ENCODE measurements at places on chromosomes 2 and 18.
A peak's percentile ranks its signal among the peaks of the same experiment; 100 is the strongest.

DNA sequence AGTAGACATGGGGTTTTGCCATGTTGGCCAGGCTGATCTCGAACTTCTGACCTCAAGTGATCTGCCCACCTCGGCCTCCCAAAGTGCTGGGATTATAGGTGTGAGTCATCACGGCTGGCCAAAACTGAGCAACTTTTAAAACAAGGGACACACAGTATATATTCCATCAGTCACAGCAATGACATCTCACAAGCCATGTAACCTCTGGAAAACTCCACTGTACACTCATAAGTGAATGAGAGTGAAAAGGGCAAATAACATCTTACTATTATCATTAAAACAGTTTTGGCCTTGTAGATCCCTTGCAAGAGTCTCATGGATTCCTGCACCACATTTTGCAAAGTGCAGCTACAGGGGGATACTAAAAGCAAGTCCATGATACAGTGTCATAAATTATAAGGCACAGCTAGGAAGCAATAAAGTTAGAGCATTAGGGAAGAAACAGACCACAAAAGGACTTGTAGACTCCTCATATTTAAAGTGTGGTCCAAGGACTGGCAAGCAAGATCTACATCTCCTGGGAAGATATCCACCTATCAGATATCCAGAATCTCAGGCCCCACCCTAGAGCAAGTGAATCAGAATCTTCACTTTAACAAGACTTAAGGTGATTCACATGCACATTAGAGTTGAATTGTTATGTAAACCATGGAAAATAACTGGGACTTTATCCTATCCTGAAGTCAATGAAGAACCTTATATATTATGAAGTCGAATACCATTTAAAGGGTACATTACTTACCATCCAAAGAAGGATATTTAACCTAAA, 5.7 kb downstream of the SMC6 start:
- no peak for DNase-seq

DNA sequence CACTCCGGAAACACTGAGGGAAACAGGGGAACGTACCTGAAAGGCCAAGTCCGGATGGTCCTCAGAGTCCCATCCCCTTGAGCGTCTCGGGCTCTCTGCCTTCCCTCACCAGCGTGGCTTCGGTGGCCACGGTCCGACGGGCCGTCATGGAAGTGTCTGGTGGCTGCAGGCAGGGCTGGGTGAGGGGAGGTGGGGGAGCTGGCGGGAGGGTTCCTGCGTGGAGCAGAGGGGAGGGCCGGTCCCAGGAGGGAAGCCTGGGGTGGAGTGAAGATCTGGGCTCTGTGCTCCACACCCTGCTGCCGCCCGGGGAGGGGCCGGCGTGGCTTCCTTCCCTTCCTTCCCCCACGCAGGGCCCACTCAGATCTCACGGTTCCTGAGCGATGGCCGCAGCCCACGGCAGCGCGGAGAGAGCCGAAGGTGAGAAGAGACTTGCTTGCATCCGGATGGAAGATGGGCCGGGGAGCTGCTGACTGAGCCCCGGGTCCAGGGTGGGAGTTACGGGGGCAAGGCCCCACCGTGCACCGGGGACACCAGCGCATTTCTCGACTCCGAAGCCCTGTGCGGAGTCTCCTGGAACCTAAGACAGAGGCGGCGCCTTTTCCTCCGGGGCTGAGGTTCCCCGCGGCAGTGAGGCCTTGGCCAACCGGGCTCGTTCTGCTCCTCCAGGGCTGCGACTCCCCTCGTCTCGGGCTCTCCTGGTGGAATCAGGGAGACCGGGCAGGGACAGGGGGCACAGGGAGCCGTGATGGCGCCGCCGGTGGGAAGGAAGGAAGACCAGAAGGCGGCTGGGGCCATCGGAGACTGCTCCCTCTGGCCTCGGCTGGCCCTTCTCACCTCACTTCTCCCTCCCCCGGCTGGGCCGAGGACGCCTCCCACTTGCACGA, 49.1 kb downstream of the KCNF1 start:
- DNase-seq = no peak

DNA sequence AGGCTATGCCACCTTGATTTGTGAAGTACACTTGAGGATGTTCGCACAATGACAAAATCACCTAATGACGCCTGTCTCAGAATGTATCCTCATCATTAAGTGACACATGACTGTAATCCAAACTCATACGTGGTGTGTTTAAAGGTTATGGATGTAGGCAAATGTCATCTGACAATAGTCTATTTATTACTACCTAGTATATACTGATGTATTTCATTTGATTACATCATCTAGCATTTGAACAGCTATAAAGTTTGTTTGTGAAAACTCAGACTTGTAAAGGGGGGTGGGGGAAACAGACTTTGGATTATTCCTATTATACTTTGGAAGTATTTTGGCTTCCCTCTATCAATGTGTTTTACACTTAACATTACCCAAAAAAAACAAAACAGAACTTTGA, 129.9 kb downstream of the TANC1 start:
- DNase-seq = no peak

GRCh38 chr2:43946685-43947084, 49.1 kb downstream of the LRPPRC start:
- DNase-seq = no peak

- no peak for DNase-seq
These were observed 228.3 kb downstream of the LDLRAD4 start for GRCh38 chr18:13446610-13447461.

DNA sequence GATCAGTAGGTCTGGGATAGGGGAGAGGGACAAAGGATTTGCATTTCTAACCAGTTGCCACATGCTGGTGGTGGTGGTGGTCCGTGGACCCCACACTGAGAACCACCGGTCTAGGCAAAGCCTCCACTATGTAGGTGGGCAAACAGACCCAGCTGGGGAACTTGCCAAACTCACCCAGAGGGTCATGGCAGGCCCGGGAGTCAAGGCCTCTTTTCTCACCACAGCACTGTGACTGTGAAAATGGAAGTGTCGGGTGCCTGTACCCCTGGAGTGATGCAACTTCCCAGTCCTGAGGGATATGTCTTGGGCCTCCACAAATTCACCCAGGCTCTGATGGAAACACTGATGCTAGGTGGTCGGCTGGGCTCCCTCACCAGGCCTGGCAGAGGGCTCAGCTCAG, 101.2 kb upstream of the SMAD2 start:
- DNase-seq = no peak

- no peak for DNase-seq
These were observed 45.6 kb downstream of the MEX3C start for GRCh38 chr18:51151568-51152511.

DNA sequence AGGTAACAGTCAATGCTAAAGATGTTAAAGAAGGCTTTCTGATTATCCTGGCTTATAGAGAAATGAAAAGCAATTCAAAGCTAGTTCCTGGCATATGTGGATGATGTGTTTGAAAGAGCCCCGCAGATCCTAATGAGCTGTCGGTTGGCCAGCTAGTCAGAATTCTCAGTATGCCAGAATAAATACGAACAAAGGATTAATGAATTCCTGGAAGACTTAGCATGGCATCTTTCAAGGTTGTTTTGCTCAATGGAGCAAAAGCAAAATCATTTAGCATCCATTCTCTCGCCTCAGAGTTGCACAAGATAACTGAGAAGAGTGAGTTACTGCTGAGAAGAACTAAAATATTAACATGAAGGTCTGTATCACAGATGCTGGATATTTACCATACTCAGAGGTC, 307.6 kb downstream of the RIT2 start:
- DNase-seq = no peak

DNA sequence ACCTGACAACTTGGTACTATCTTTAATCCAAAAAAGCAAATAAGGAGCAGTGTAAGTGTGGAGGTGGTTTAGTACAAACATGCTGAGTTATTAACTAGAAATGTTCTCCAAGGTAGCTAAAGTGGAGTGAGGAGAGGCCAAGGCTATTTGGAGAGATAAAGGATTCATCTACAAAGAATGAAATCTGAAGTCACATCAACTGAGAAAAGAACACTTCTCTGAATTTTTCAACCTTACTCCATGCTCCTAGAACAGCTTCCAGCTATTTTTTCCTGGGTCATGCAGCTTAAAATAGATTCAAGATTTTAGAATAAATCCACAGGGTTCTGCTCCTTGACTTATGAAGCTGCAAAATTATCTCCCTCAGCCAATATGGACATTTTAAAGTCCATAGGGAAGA, 18.7 kb downstream of the IMMT start:
- DNase-seq = no peak

- DNase-seq = no peak
These were observed 4.2 kb upstream of the CCDC178 start for GRCh38 chr18:33444709-33445108.

DNA sequence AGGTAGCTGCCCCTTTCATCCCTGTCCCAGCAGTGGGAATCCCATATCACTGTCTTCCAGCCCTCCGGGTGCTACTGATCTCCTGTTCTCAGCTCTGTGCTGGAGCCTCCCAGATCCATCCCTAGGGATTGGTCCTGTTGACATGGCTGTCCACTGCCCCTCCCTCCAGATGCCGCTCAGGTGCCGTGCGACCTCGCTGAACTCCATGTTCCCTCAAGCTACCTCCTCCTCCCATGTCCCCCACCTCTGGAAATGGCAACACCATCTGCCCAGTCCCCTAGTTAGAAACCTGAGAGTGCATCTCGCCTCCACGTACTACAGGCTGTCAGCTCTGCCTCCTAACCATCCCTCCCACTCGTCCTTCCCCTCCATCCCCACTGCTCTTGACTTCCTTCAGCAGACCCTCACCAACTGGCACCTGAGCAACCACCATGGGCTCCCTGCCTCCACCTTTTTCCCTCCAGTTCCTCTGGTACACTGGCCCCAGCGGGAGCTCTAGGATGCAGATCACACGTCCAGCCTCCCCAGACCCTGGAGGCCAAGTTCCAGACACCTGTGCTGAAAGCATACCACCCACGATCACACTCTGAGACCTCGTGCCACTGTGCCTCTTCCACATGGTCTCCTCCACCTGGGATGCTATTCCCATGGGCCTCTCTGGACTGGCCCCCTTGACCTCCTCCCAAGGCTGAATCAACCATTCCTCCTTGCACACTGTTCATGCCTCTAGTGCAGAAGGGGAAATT, 106.8 kb downstream of the KLHL29 start:
- no peak for DNase-seq

- peak; percentile 5 for DNase-seq
These were observed 215.5 kb upstream of the CWC22 start for GRCh38 chr2:180222644-180223043.

All from amniotic stem cell (primary cell).